ENCODE measurements at places on chromosomes 16 and 17.
A peak's percentile ranks its signal among the peaks of the same experiment; 100 is the strongest.

GRCh38 chr16:8063159-8063558 lies 527.2 kb downstream of the TMEM114 start:
- DNase-seq, result no peak

DNA sequence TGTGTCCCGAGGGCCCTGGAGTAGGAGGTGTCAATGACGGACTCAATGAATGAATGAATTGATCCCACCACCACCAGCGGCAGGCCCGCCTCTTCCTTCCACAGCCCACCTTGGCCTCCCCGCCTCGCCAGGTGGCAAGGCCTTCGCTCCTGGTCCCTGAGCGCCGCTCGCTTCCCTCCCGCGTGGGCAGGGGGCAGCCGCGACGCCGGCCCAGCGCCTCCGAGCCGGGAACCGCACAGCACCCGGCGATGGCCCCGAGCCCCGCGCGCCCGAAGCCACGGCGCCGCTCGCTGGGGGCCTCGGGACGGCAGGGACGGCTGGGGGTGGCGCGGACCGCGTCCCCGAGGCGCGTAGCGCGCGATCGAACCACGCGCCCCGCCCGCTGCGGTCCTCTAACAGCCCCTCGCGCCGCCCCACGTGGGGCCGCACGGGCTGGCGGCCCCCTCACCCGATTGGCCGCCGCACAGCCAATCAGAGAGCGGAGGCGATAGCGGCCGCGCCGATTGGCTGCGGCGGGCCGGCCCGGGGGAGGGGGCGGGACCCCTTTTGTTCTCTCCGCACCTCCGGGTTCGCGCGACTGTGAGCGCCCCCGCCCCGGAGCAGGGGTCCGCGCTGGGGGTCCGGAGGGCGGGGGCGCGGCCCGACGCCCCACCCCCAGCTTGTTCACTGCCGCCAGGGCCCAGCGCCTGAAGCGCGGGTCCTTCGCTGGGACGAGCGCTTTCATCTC lies 31.4 kb downstream of the ACTG1 start:
- DNase-seq, result peak; percentile 62

DNA sequence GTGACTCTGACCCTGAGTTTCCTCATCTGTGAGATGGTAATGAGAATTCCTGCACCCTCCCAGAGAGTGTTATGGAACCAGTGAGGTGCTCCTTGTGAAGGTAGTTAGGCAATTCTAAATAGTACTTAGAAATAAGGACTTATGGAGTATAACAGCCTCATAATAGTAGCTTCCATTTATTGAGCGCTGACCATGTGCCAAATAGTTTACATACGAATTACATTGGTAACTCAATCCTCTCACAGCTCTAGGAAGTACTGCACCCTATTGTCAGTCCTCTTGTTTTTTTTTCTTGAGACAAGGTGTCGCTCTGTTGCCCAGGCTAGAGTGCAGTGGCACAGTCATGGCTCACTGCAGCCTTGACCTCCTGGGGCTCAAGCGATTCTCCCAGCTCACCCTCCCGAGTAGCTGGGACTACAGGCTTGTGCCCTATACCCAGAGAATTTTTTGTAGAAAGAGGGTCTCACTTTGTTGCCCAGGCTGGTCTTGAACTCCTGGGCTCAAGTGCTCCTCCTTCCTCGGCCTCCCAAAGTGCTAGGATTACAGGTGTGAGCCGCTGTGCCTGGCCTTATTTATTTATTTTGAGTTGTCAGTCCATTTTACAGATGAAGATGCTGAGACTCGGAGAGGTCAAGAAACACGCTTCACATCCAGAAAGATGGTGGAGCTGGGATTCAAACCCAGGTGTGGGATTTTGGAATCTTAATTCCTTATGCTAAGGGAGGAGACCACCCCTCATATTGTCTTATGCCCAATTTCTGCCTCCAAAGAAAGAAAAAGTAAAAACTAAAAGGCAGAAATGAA lies 2.9 kb downstream of the TNS4 start:
- DNase-seq, result no peak

GRCh38 chr16:78133919-78134318 lies 34.5 kb downstream of the WWOX start:
- DNase-seq, result no peak

GRCh38 chr17:56604691-56605290 lies 11.3 kb downstream of the NOG start:
- no peak for DNase-seq

GRCh38 chr17:56979091-56979480 lies 1.2 kb downstream of the SCPEP1 start:
- no peak for DNase-seq

DNA sequence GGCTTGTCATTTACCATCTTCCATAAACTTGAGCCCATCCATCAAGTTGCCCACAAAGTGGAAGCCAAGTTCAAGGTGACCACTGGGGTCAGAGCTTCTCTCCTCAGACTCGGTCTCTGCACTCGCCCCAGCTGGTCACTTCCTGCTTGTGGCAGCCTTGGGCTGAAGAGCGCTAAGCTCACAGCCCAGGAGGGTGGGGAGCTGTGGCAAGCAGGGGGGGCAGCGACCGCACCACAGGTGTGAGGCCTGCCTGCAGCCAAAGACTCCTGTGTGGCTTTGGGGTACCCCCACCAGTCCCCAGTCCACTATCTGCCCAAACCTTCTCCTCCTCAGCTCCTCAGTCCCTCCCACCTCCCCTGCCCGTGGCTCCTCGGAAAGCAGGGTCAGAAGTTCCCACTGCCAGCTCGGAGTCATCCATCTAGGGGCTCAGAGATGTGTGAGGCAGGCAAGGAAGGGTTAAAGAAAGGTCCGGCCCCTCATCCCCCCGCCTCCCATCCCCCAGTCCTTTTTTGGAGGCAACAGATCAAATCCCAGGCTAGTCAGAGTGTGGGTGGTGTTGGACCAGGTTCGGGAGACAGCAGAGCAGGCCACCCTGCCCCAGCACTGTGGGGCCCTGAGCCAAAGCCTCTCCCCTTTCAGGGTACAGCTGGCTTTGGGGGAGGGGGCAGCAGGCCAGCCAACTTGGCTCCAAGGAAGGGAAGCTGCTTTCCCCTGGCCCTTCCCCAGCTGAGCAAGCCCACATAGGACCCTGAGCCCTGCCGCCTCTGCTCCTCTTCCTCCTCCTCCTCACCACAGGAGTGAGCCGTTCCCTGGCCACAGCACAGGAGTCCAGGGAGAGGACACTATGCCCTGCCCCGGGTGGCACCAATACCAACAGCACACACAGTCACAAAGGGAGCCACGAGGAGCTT lies 3.2 kb downstream of the CSF3 start:
- peak; percentile 62 for DNase-seq

DNA sequence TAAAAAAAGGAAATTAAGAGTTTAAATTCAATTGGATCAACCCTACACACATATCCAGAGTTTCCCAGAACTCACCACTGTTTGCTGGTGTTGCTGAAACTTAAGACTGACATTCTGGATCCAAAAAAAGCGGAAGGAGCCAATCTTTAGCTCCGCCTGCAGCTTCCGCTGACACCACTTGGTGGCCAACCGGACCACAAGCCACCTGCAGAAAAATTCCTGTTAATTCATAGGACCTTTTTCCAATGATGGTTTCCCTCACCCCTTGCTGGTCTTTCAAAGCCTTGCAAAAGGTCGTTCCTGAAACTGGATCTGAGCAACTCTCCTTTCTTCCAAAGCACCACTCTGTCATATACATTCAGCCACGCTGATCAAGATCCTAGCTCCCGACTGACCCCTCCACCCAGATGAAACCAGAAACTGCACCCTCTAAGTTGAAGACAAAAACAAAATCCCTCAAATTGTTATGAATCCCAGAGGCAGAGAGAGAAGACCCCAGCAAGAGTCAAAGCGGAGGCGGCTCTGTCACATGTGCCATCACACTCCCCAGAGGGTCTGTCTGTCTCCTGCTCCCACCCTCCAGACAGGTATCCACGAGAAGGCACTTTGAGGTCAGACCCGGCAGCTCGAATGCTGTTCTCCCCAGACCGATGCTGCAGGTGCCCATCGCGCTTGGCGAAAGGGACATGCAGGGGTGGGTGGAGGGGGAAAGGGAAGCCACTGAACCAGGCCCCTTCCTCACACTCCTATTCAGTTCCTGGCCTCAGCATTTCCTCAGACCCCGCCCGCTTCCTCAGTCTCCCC lies 773 bp downstream of the BLTP2 start:
- peak; percentile 64 for DNase-seq

DNA sequence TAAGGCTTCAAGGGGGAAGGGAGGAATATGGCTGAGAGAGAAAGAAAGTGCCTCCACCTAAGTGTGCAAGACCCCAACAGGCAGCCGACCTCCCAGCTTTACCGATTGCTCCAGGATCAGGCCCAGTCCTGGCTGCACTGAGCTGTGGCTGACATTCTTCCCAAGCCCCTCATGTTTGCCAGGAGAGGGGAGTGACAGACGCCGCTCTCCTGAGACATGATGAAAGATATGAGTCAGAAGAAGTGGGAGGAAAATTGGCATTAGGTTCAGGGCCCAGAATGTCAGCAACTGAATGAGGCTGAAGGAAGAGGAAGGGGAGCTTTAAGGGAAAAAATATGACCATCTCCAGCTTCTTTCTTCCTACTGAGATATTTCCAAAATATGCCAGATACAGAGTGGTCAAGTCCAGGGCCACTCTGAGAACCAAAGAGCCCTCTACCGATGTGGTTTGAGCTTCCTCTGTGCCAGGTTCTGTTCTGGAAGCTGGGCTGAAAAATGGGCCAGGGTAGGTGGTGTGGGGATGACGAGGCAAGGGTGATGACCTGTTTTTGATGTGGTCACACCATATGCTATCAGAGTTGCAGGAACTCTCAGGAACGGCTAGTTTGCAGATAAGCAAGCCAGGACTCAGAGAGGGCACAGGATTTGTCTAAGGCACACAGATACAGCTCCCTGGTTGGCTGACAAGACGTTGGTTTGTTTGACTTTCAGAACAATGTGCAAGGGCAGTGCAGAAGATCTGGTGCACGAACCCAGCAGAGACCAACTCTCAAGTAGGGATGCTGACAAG lies 176.7 kb downstream of the SOX9 start:
- DNase-seq, result peak; percentile 57

DNA sequence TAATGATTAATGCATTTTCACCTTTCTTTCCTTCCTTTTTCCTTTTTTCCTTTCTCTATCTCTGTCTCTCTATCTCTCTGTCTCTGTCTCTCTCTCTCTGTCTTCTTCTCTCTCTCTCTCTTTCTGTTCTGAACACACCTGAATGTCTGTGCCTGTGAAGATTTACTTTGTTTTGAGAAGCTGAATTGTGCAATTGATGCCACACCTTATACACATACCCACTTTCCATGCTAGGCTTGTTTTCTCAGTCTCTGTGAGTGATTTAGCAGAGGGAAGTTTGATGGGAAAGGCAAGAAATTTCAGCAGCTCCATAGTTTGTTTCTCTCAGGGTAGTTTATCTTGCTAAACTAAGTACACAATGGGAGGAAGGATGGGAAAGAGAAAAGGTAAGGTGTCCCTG lies 9.3 kb upstream of the CAPNS2 start:
- no peak for DNase-seq

GRCh38 chr16:60060731-60061130 lies 1326.6 kb upstream of the GOT2 start:
- DNase-seq, result no peak

- no peak for DNase-seq
Observed at GRCh38 chr17:68531252-68531651, 19.0 kb downstream of the PRKAR1A start.

DNA sequence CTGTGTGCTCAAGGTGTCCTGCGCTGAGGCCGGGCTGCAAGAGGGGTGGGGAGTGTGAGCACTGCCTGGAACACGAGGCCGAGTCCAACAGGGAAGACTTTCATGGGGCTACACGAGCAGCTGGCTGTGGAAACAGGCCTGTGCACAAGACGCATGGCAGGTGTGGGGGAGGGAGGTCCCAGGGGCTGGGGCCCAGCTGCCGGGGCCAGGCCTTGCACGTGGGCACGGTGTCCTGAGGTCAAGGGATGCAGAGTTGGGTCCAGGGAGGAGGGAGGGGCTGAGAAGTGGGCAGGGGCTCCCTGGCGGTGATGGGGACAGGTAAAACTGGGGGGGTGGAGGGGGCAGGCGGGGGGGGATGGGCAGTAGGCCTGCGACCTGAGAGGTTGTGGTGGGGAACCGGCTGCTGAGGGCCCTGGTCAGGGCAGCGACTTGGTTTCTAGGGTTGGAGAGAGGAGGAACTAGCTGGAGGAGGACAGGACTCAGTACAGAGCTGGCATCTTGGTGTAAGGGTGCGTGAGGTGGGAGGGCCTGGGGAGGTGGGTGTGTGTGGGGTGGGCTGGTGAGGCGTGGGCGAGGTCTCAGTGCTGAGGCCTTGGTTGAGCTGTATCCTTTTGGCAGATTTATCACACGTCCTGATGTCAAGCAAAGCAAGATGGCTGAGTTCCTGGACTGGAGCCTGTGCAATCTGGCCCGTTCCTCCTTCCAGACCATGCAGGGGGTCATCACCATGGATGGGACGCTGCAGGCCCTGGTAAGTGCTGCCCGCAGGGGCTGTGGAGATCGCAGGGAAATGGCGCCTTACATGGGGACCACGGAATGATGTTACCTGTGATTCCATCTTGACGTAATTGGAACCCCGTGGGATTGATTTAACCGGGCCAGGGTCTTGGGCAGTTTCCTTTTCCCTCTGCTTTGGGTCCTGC lies 29.4 kb downstream of the TBCD start:
- no peak for DNase-seq

- DNase-seq, result no peak
Observed at GRCh38 chr16:58125041-58125440, 4.1 kb downstream of the CFAP20 start.

DNA sequence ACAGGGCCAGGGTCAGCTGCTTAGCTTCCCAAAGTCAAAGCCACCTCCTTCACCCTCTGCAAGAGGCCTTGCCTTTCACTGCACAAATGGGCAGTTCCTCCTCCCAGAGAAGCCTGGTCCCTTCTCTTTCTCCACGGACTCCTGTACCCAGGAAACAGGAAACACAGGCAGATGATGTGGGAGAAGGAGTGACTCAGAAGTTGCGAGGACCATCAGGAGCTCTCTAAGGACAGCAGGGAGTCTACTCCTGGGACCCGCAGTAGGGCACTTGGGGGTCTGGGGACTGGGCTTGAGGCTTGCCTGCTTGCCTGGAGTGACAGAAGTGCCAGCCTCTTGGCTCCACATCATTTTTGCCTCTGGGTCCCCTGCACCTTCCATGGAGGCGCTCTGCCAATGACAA lies 47.4 kb upstream of the KSR1 start:
- DNase-seq, result peak; percentile 44

All from fibroblast of pulmonary artery (primary cell).